ENCODE measurements at places on chromosomes 11 and 22.

DNA sequence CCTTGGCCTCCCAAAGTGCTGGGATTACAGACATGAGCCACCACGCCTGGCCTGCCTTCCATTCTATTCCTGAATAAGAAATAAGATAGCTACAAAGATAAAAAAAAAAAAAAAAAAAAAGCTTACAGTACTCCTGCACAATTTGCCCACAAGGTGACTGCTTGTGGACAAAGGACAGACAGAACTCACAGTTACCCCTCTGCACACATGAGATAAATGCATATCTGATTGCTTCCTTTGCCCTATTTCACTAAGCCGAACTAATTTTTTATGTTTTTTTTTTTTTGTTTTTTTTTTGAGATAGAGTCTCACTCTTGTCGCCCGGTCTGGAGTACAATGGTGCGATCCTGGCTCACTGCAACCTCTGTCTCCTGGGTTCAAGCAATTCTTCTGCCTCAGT is 23.6 kb upstream of the HSPA8 start:
- DNase-seq, result no peak

- no peak for DNase-seq
Observed at GRCh38 chr11:70067591-70068341, 10.4 kb upstream of the ANO1 start.

GRCh38 chr22:47309476-47309875 is 547.0 kb downstream of the TBC1D22A start:
- no peak for DNase-seq

DNA sequence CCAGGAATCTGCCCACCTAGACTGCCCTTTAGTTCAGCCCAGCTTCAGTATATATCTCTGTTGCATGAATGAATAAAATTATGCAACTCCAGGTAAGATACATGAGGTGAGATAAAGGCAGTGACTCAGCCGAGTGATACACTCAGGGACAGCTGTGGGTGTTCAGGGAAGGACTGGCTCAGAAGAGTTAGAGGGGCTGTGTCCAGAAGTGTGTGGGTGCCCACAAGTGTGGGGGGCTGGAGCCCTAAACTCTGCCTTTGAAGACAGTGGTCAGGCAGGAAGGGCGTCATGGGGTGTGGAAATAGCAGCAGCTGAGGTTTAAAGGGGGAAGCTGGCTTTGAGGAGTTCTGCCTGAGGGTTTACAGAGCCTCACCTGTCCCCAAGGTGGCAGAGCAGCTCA is 8.3 kb downstream of the FTH1 start:
- DNase-seq, result no peak

GRCh38 chr22:35451592-35451991 is 51.7 kb downstream of the MCM5 start:
- DNase-seq, result no peak

DNA sequence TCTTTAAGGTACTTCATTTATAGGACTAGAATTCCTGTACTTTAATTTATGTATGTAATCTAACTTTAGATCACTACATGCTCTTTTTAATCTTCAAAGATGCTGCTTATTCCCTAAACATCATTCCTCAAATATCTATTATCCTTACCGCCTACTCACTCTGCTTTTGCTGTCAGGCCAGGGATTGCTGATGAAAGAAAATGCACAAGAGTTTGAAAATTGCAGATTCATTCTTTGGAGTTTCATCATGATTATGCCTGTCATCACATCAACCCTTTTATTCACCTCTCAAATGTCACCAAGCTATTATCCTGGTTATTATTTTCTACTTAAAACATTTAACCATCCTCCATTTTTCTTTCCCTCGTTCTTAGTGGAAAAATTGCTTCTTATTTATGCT is 802.7 kb downstream of the METTL15 start:
- no peak for DNase-seq

GRCh38 chr22:42860968-42861367 is 3.9 kb upstream of the ARFGAP3 start:
- no peak for DNase-seq

DNA sequence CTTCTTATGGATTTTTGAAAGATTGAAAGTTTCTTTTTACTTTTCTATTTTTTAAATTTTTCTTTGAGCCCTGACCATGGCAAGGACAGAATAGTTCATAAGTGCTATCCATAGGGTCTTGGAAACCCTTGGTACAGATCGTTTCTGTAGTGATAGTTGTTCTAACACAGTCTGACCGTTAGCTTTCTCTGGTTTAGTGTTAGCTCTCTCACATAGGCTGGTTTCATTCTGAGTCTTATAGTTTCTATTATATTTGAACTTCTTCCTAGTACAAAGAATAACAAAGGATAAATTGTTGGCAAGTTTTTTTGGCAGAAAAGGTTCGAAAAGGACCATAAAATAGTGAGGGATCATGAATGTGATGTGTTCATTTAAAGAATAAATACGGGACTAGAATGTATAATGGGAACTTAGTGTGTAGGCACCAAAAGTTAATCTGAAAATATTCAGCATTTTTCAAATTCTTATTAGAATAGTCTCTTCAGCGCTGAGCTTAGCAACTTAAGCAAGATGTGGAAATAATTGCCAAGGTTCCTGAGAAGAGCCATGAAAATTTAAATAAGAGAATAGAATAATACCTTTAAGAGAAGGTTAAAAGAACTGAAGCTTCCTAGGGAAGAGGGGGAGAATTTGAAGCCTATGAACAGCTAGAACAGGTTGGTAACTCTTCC is 24.1 kb downstream of the FDX1 start:
- no peak for DNase-seq

- no peak for DNase-seq
Observed at GRCh38 chr11:961921-962320, 36.3 kb downstream of the AP2A2 start.

DNA sequence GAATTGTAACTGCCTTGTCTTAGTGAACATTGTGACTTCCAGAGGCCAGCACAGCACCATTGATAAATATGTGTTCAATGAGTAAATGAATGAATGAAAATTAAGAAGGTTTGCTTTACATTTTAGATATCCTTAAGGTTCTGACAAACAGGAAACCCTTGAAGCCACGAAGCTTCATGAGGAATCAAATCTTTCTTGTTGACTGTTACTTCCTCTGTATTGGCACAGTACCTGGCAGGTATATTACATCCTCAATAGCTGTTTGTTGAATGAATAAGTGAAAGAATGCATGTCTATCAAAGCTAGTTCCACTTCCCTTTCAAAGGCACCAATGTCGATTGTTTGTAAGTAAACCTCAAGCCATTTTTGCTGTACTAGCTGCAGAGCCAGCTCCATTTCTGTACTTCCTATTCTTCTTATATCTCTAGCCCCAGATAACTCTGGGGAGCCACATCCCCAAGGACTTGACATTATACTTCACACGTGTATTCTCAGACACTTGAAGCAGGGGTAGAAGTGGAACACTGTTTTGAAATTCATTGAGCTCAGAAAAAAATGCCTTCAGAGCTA is 140.3 kb upstream of the RAG2 start:
- no peak for DNase-seq

DNA sequence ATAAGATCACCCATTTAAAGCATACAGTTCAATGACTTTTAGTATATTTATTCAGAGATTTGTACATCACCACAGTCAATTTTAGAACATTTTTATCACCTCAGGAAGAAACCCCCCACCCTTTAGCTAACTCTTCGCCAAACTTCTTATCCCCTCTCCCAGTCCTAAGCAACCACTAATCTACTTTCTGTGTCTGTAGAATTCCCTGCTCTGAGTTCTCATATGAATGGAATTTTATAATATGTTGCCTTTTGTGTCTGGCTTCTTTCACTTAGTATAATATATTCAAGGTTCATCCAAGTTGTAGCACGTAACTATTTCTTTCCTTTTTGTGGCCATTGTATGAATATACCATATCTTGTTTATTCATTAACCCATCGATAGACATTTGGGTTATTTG is 3.6 kb downstream of the ANKRD13D start:
- no peak for DNase-seq

DNA sequence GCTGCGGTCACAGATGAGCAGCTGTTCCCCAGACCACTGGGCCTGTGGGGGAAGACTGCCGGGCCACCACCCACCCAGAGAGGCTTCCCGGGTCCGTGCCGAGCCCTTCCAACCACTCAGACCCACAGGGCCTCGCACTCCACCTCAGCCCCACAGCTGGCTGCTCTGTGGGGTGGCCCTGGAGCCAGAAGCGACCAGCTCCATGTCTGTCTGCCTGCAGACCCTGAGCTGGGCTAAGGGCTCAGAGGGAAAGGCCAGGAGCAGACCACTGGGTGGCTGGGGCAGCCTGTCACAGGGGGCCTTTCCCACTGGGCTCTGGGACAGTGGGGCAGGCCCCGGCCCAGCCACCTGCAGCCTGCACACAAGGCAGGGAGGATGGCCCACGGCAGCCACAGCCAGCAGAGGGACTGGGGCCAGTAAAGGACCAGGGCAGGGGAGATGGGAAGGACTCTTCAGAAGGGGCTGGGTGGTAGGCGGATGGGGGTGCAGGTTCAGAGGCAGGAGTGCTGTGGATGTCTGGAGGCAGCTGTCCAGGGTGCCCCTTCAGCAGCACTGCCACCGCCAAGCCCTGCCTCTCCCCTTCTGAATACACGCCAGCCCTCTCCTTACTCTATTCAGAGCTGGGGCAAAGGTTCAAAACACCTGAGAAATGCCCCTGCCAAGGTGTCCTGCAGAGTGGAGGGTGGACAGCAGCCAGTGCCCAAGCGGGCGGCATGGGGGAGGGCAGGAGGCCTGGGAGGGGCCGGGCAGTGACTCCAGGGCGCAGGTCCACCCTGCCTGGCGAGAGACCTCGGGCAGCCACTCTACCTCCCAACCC is 32.2 kb downstream of the GNB1L start:
- DNase-seq, result no peak

GRCh38 chr11:121551463-121551862 is 98.7 kb upstream of the SORL1-AS1 start:
- DNase-seq, result no peak

GRCh38 chr11:118010738-118011461 is 24.7 kb downstream of the IL10RA start:
- no peak for DNase-seq

DNA sequence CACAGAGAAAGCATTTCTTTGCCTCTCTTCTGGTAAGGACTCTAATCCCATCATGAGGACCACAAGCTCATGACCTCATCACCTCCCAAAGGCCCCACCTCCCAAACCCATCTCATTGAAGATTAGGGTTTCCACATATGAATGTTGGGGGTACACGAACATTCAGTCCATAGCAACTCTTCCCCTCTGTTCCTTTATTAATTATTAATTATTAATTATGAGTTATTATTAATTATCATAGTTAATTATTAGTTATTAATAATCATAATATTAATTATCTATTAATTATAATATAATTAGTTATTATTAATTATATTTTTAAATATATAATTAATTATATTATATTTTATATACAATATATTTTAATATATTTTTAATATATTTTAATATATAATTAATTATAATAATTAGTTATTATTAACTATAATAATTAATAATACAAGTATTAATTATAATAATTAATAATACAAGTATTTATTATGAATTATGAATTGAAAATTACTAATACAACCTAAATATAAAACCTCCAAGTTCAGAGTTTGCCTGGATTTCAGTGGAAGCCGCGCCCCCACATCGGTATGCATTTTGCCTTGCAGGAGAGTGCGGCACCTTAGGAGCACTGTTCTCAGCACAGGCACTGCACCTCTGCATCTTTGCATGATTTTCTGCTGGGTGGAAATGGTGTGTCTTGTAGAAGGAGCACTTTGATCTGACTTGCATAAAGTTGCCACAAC is 128.0 kb upstream of the FGF3 start:
- no peak for DNase-seq

DNA sequence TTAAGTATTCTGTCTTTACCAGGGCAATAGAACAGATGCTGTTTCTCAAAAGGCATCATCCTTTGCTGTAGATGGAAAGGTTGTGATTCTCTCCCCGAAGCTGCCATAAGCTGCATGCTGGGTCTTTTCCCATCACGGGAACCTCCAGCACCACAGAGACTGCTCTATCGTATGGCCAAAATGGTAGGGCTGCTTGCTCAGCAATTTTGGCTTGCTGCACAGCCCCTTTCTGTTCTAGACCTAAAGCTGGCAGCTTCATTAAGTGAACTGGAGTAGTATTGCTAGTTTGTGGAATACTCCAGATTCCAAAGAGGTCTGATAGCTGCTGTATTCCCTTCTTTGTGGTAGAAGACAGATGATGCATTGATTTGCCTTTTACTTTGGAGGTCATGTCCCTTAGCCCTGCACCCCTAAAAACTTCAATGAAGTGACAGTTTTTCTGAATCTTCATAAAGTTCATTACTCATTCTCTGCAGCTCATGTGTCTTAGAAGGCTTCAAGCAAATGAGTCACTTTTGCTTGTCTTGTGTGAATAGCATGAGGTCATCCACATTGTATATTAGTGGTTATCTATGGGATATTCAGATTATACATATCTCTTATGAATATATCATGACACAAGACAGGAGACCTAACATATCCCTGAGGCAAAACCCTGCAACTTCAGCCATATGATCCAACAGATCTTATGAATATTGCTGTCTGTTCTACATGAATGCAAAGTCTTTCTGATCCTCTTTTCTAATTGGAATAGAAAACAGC is 245.3 kb downstream of the FAM76B start:
- no peak for DNase-seq

DNA sequence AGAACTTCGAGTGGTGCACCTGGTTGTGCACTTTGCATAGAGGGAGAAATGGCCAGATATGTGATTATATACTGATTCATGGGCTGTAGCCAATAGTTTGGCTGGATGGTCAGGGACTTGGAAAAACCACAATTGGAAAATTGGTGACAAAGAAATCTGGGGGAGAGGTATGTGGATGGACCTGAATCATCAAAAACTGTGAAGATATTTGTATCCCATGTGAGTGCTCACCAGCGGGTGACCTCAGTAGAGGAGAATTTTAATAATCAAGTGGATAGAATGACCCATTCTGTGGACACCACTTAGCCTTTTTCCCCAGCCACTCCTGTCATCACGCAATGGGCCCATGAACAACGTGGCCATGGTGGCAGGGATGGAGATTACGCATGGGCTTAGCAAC is 48.0 kb upstream of the NARS2 start:
- no peak for DNase-seq

DNA sequence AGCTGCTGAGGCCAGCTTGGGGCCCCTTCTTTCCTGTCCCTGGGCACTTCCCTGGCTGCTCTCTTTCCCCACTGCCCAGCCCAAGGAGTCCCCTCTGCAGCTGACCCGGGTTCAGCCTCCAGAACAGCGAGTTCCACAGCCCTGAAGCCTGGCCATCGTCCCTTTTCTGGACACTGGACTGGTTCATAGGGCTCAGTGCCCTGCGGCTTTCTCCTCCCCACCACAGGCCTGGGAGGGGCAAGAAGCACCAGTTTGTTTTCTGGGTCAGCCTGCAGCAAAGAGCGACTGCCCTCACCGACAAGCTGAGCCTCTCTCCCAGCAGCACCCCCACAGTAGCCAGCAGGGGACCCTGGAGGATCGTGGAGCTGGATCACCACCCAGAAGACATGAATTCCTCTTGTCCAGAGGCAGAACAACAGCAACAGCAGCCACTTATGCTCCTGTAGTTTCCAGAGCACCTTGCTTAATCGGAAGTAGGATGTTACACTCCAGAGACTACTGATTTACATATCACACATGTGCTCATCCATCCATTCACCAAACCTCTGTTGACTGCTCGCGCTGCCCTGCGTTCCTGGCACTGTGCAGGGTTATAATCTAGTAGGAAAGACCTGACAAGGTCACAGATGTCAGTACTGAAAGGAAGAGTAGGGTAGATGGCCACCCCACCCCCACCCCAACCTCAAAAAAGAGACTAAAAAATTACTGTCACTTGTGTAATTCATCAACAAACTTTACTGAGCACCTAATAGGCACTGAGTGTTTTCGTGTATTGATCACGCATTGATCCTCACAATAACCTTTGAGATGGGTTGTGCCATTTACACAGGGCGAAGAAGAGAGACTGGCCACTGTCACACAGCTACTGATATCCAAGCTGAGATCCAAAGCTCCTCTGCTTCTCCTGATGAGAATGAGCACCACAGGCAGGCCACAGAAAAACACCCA is 13.0 kb upstream of the CXCR5 start:
- DNase-seq, result no peak

Measured in AG04450 (cell line).